Mammary microvascular endothelial cell (primary cell): ENCODE measurements at places on chromosomes 11 and 22. TPM values are rescaled to one million over a fixed set of nuclear protein-coding genes. Genes with fewer than 3 reads are reported as not detected.

SEC14L6 gene
- total RNA-seq, result not detected in 2 replicates

LTBP3 gene
- 45.1 and 58.2 TPM in 2 replicates for total RNA-seq

SC5D gene
- 26.0 and 29.5 TPM in 2 replicates for total RNA-seq

PTGDR2 gene
- not detected in 2 replicates for total RNA-seq

MOGAT2 gene
- total RNA-seq, result not detected in 2 replicates
